ENCODE measurements at places on chromosomes 2 and 18. TPM values are rescaled to one million over a fixed set of nuclear protein-coding genes. Genes with fewer than 3 reads are reported as not detected.

Gene TOGARAM2
- total RNA-seq = 0.83 TPM

Gene ZNF521
- total RNA-seq = 17.4 TPM

Gene ATF2
- 41.9 TPM for total RNA-seq

Gene DPYSL5
- total RNA-seq = 0.13 TPM

Gene ONECUT2
- total RNA-seq = 0.06 TPM

Gene RAB6C
- 0.26 TPM for total RNA-seq

Gene RGPD4
- total RNA-seq = not detected

Gene SOWAHC
- 24.1 TPM for total RNA-seq

Gene SERPINB5
- total RNA-seq = not detected

Gene NCL
- total RNA-seq = 120 TPM

Gene CCT7
- total RNA-seq = 227 TPM

Gene MAT2A
- 262 TPM for total RNA-seq

Gene RBM45
- total RNA-seq = 7.2 TPM

Gene GMPPA
- total RNA-seq = 32.6 TPM

Gene OTOS
- not detected for total RNA-seq

Gene CHST9
- total RNA-seq = 2.4 TPM

Gene LYG1
- 0.50 TPM for total RNA-seq

Gene RTP5
- total RNA-seq = not detected

Gene GALNT3
- 0.92 TPM for total RNA-seq

Gene RBBP8
- total RNA-seq = 12.4 TPM

Gene IL36G
- not detected for total RNA-seq

Gene FAM228A
- 1.1 TPM for total RNA-seq

Gene KRTCAP3
- total RNA-seq = not detected

Gene MPP4
- total RNA-seq = 0.23 TPM

Gene ALPG
- not detected for total RNA-seq

Gene CDCA7
- 0.71 TPM for total RNA-seq

Gene SLC16A14
- 2.8 TPM for total RNA-seq

Gene HNRNPLL
- total RNA-seq = 50.2 TPM

Gene MBD2
- total RNA-seq = 30.7 TPM
